ENCODE measurements at places on chromosomes 16 and 17.

GRCh38 chr16:19939553-19939952 is 54.9 kb upstream of the GPRC5B start:
- no peak for DNase-seq

DNA sequence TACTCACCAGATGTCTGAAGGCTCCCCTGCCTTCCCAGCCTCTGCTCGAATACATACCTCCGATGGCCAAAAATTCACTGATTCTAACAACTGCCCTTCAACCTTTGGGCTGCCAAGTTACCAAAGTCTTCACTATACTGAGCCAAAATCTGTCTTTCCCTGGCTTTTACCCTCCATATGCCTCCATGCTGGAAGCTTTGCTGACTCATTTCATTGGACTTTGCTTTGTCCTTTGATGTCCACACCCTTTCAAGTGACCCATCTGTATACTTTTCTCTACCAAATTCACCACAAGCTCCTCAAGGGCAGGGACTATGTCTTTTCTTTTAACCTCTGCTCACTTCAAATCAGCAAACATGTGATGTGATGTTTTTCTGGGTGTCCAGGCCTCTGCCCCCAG is 21.0 kb upstream of the MTMR4 start:
- DNase-seq, result no peak

DNA sequence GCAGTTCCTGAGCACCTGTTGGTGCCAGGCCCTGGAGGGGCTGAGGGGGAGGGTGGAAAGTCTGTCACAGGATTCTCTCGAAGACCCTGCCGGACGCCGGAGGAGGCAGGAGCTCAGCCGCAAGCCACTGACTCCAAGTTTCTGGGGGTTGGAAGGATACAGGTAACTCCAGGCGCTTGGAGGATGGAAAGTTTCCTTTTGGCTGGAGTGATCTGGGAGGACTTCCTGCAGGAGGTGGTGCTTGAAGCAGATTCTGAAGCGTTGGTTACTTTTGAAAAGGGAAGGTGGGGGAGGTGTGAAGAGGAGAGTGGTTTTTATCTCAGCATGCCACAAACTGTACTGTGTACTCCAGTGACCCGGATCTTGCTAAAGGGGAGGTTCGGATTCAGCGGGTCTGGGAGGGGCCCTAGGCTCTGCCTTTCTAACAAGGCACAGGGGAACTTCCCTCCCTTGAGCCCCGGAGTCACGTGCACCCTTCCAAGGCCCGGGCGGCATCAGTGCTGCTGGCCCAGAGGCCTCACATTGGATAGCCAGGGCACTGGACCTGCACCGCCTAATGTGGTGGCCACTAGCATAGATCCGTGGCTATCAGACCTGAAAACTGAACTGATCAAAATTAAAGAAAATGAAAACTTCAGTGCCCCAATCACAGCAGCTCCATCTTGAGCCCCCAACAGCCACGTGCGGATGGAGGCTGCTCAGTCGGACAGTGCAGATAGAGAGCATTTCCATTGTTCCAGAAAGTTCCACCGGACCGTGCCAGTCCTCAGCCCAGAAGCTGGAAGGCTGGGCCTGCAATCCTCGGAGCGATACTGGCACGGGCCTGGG is 42.2 kb upstream of the GSE1 start:
- DNase-seq, result no peak

DNA sequence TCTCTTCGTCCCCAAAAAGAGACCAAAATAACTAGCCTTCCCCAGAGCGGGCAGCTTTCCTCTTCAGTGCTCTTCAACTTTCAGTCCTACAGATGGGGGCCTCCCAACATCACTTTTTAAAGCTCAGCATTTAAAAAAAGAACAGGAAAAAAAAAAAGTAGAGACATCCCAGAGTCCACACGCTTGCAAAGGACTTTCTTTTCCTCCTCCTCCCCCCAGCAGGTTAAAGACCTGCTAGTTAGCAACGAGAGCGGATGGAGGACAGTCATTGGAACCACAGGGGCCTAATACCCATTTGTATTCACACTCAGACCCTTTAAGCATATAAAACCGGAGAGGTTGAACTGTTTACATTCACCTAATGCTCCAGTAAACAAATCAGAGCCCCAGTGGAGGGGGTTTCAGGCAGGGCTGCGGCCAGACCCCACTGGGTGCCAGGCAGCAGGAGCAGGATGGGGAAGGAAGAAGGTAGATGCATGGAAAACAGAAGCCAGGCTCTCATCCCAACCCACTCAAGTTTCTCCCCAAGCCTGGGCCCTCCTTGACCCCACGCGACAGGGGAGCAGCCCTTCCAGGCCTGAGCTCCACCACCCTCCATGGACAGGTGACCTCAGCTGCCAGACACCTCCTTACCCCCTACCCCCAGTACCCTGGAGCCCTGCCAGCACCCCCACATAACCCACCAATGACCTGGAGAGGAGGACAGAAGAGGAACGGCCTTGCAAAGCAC is 15.2 kb downstream of the ZFHX3 start:
- DNase-seq, result no peak

DNA sequence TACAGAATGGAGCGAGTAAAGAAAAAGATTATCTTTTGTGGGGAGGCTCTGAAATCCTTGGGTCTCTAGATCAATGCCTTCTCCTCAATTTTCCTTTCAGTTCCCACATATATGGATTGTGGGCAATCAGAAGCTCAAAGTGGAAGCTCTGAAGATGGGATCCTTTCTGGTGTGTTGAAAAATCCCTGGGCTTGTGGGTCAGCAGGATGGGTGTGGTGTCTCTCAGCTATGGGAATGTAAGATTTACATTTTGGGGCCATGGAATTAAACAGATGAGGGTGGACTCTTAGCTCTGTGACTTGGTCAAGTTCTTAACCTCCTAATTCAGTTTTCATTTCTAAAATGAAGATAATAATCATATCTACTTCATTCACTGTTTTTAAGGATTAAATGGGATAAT is 231.9 kb upstream of the CA10 start:
- no peak for DNase-seq

DNA sequence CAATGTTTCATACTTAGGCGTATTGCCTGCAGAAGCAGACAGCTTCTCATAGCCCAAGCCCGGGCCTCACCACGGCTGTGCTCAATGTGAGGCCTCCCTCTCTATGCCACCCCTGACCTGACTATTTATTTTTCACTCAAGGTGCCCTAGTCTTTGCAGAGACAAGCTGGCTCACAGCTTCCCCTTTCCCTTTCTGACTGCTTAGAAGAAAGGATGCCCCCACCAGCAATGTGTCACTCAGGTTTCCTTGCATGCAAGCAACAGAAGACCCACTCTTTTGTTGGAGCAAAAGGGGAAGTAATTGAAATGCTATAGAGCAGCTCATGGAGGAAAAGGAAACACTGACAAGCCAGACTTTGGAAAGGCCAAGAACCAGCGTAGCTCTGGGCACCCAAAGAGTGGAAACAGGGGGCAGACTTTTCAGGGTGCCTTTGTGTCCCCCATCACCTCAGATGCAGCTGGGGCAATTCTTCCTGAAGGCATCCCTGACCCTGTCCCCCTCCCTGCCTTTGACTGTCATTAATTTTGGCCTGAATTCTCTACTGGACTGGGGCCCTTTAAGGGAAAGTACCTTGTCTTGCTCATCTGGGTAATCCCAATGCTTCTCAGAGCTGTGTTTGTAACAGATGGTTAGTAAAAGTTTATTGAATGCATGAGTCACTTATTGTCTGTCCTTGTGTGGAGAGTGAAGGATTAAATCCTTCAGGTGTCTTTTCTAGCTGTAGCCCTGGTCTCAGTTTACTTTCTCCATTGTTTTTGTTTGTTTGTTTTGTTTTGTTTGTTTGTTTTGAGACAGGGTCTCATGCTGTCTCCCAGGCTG is 17.8 kb downstream of the RGS9 start:
- no peak for DNase-seq

GRCh38 chr17:20084621-20085282 is 75.6 kb downstream of the SPECC1 start:
- DNase-seq, result no peak

GRCh38 chr16:50445621-50446555 is 77.1 kb upstream of the BRD7 start:
- no peak for DNase-seq

DNA sequence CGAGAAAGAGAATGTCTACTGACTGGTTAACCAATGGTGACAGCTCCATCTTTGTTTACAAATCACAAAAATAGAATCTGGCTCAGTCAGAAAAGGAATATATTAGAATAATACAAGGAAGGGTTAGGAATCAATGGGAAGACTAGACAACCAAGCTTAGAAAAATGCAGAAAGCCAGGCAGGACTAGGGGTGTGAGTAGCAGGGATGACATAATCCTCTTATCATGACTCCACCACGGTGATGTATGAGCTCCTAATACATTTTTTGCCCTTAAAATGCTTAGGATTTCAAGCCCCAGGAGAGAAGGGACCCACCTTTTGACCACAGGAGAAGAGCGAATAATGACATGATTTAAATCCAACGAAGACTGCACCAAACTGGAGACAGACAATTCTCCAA is 252.3 kb downstream of the CHD9NB start:
- no peak for DNase-seq

- no peak for DNase-seq
Observed at GRCh38 chr16:89343501-89344457, 126.3 kb downstream of the ZNF778 start.

- DNase-seq, result no peak
Observed at GRCh38 chr17:32746280-32746679, 130.6 kb downstream of the MYO1D start.

- DNase-seq, result no peak
Observed at GRCh38 chr17:56624309-56624708, 30.8 kb downstream of the NOG start.

DNA sequence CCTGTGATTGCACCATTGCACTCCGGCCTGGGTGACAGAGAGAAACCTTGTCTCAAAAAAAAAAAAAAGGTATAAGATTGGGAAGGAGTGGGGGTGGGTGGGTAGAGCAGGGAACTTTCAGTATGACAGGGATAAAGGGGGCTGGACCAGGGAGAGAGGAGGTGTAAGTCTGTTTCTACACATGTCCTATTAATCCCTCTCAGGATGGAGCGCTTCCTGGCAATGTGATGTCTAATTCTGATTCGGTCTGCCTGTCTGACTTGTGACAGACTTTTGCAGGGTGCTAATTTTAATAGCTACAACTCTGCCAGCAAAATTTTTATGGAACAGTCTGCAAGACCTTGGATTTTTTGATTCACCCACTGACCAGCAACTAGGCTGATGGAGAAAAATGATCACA is 53.8 kb upstream of the SLC25A19 start:
- DNase-seq, result no peak

DNA sequence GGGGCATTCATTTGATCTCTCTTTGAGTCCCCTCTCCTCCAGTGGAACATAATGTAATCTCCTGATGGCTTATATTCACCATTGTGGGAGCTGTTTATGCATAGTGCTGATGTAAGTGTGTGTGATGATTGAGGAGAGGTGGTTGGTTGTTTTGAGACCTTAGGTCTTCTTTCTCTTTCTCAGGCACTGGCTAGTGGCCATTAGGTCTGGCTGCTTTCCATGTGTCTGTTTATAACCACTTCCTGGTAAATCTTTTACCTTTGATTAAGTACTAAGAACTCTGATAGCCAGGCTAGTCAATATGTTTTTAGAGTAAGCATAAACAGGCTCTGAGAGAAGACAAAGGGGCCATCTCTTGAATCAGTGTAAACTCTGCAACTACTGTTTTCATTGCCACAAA is 27.9 kb downstream of the VAT1L start:
- DNase-seq, result no peak

DNA sequence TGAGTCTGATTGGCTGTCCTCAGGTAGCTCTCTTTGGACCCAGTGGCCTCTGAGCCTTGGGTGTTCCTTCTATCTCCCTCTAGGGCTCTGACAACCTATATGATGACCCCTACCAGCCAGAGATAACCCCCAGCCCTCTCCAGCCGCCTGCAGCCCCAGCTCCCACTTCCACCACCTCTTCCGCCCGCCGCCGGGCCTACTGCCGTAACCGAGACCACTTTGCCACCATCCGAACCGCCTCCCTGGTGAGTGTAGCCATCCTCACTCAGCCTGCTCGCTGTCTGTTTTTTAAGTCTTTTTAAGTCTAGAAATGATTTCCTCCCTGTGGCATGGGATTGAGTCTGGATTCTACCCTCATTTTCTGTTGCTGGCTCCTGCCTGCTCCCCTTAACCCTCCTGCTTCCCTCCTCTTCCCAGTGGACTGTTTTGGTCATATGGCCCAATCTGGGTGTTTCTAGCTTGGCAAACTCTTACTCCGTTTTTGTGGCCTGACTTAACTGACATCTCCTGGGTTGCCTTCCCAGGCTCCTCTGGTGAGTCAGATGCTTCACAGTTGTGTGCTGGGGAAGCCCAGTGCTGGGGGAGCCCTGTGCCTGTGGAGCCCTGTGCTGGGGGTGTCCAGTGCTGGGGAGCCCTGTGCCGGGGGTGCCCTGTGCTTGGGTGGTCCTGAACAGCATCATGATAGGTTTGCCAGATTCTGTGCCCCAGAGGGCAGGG is 9.9 kb downstream of the TAOK2 start:
- DNase-seq, result no peak

Measured in SK-N-DZ (cell line).